ENCODE measurements at places on chromosomes 7 and 10.

DNA sequence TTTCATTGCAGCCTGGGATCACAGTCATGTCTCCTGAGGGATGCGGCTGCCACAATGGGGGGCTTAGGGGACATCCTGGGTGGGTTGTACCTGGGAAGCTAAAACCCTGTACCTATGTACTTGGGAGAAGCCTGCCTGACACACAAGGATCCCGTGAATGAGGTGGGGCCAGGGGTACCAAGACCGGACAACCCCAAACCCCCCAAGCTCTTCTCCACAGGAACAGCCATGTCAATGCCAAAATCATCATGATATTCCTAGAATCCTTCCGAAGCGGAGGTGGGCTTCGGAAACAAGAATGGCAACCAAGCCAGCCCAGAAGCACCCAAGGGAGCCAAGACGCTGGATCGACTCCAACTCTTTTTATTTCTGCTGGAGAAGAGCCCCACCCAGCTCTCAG, 260.3 kb upstream of the TCERG1L start:
- DNase-seq: no peak

DNA sequence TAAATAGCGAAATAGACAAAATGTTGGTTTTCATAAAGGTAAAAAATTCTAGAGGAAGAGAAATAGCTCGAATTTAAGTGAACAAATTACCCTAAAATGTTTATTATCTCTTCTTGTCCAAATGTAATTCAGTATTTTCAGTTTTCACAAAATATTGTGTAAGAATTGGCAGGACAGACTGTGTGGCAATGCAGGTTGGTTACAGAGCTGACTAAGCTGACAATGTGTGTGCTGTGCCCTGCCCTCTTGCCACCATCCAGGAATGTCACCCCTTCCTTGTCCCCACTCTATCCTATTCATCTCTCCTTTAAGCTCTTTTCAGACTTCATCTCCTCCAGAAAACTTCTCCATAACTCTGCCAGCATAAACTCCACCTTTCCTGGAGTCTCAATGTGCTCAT, 46.1 kb downstream of the COL28A1 start:
- no peak for DNase-seq

GRCh38 chr10:76548716-76549115, 1088.9 kb downstream of the KCNMA1 start:
- no peak for DNase-seq

- no peak for DNase-seq
Observed at GRCh38 chr7:47342296-47343060, 239.4 kb downstream of the TNS3 start.

GRCh38 chr7:3836855-3837254, 535.8 kb downstream of the SDK1 start:
- DNase-seq: no peak

- no peak for DNase-seq
Observed at GRCh38 chr7:80752954-80753690, 114.7 kb downstream of the CD36 start.

Measured in retinal pigment epithelial cell (primary cell).